ENCODE measurements at places on chromosomes 4 and X.

DNA sequence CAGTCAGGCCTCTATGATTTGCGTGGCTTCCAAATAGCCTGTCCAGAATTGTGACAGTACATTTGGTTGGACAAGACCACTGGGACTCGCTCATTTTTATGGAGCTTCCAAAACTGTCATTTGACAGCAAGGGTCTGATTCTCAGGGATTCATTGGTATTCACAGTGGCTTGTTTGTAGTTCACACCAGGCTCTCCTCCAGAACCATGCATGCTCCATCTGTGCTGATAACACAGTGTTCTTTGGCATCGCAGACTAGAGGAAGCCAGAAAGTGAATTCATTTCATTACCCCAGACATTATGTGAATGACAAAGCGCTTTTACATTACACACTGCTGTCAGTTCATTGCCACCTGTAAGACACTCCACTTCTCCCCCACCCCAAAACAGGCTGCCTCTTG lies 208.3 kb downstream of the ARHGAP10 start:
- no peak for DNase-seq

- no peak for DNase-seq
Observed at GRCh38 chrX:74922922-74923543, 2.2 kb downstream of the NEXMIF start.

DNA sequence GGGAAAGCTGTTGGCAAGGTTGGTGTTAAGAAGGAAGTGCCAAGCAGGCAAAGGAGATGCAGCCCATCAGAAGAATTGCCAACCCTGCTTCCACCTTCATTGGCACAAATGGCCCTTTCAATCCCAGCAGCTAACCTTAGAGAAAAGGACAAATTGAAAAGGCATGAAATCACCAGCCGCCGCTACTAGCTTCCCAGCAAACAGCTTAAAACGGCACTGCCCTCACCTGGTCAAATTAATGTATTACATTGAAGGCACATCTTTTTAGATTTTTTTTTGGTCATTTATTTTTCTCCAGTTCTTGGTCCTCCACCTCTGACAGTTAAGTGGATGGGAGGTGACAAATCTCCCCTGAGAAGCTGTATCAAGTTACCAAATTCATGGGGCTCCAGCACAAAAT lies 51.0 kb upstream of the NHSL2 start:
- no peak for DNase-seq

- DNase-seq, result no peak
Observed at GRCh38 chr4:141311246-141312204, 90.8 kb downstream of the ZNF330 start.

DNA sequence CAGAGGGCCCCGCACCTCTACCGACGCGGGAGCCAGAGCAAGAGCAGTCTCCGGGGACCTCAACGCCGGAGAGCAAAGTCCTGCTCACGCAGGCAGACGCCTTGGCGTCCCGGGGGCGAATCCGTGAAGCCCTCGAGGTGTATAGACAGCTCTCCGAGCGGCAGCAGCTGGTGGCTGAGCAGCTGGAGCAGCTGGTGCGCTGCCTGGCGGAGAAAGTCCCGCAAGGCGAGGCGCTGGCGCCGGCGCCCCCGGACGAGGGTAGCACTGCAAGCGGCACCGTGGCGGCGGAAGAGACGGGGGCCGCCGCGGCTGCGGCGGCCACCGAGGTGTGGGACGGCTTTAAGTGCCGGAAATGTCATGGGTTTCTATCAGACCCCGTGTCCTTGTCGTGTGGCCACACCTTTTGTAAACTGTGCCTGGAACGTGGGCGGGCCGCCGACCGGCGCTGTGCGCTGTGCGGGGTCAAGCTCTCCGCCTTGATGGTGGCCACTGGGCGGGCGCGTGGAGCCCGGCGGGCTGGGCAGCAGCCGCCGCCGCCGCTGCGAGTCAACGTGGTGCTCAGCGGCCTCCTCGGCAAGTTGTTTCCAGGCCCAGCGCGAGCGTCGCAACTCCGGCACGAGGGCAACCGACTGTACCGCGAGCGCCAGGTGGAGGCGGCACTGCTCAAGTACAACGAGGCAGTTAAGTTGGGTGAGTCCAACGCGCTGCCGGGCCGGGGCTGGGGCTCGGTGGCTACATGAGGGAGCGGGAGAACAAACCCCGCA lies 672 bp downstream of the LONRF3 start:
- no peak for DNase-seq

GRCh38 chrX:119981286-119982070 lies 37.9 kb upstream of the NKAP start:
- DNase-seq, result no peak

DNA sequence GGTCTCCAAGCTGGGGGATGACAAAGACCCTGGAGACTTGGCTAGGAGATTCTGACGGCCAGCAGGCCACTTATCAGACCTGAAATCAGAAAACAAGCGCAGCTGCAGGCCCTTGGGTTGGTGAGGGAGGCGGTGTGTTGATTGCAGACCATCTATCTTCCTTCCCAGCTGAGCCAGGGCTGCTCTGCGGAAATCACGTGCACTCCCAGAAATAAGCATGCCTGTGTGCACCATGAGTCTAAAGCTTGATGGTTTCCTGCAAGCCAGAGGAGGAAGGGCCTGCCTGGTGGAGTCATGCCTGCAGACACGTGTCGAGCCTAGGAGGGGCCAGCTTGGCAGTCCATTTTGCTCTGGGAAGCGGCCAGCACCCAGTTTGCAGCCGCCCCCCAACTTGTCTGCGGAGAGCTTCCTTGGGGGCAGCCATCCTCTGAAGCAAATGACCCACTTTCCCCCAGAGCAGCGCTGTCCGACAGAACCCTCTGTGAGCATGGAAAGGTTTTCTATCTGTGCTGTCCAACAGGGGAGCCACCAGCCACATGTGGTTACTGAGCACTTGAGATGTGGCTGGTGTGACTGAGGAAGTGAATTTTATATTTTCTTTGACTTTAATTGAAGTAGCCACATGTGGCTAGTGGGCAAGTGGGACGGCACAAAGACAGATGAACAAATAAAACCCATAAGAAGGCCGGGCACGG lies 175.7 kb upstream of the BCOR start:
- no peak for DNase-seq

GRCh38 chr4:89491761-89492160 lies 184.2 kb upstream of the GPRIN3 start:
- DNase-seq, result no peak

- no peak for DNase-seq
Observed at GRCh38 chrX:23779025-23779424, 3.9 kb upstream of the SAT1 start.

- no peak for DNase-seq
Observed at GRCh38 chr4:14315129-14315528, 687.2 kb upstream of the CPEB2 start.

DNA sequence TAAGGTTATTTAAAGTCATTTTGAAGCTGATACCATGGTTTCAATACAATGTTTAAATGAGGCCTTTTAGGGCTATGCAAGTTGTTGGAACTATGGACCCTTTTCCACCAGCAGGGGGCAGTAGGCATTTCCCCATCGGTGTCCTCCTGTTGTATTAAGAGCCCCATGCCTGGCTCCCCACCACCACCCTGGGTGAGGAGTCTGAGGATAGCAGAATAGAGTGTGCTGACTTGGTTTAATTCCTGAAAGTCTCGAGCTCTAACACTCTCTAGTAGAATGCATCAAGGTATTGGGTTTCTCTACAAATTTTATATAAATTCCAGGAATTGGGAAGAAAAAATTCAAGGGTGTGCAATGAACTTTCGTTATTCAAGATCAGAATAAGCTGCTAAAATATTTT lies 234.8 kb upstream of the JADE1 start:
- no peak for DNase-seq

GRCh38 chrX:24838629-24839028 lies 144.9 kb downstream of the POLA1 start:
- DNase-seq, result no peak

DNA sequence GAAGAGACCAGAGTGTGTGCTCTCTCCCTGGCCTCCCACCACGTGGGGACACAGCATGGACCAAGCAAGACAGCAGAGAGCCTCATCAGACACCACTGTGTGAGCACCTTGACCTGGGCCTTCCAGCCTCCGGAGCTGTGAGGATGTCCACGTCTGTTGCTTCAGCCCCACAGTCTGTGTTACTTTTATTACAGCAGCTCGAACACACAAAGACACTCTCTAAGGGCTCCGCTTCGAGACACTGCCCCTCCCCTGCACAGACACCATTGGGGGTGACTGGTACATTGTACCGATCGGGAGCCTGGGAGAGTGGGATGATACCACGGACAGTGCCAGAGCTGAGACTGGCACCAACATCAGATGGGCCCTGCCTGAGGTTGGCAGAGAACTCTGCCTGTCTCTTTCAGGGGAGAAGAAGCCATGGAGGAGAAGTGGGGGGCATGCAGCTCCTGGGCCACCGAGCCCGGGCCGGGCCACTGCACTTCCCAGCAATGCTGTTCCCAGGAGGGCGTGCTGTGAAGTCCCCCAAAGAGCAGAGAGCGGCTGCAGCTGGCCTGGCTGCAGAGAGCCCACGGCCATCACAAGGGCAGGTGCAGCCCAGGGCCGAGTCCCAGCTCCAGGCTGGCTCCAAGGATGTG lies 48.1 kb upstream of the HMX1 start:
- DNase-seq, result no peak

GRCh38 chr4:37812713-37813112 lies 13.8 kb upstream of the PGM2 start:
- DNase-seq, result no peak

DNA sequence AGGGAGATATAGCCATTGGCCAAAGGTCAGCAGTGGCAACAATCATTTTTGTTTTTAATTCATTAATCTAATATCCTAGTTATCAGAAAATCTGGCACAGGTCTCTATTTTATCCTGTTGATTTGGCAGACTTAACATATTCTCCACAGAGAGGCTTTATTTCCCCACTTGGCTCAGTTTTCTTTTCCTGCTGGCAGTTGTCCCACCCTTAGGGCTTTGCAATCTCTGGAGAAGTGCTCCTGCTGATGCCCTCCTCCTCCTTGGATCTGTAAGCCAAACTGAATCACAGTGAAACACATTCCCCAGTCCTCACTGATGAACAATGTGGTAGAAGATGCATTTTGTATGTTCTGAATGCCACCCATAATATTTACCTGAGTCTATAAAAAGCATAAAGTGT lies 889.7 kb downstream of the PDHA2 start:
- no peak for DNase-seq

DNA sequence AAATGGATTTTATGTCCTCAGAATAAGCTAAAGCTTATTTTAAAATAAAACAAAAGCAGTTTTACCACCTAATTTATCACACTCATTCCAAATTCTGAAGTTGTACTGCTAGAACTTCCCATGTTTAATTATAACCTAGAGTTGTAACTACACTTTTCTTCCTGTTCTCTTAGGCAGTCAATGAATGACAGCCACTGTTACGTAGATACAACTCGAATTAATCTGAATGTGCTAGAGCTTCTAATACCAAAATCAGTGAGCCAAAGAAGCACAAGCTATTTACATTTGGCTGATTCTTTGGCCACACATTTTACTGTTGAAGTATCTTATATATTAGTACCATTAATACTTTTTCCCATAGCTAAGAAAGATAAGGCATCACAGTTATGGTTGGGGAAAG lies 99.0 kb upstream of the FTHL17 start:
- DNase-seq, result no peak

- DNase-seq, result no peak
Observed at GRCh38 chr4:168995537-168996295, 14.3 kb downstream of the CBR4 start.

- DNase-seq, result no peak
Observed at GRCh38 chr4:103123114-103123513, 23.5 kb upstream of the BDH2 start.

GRCh38 chr4:17613761-17614415 lies 553 bp upstream of the MED28 start:
- DNase-seq, result no peak

DNA sequence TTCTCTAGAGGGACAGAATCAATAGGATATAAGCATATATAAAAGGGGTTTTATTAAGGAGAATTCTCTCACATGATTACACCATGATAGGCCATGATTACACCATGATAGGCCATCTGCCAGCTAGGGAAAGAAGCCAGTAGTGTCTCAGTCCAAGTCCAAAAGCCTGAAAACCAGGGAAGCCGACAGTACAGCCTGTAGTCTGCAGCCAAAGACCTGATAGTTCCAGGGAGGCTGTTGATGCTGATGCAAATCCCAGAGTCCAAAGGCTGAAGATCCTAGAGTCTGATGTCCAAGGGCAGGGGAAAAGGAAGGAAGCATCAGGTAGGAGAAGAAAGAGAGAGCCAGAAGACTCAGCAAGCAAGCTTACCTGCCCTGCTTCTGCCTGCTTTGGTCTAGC lies 411.3 kb upstream of the EMCN start:
- DNase-seq, result no peak

GRCh38 chrX:23338334-23338733 lies 3.7 kb downstream of the PTCHD1 start:
- no peak for DNase-seq

DNA sequence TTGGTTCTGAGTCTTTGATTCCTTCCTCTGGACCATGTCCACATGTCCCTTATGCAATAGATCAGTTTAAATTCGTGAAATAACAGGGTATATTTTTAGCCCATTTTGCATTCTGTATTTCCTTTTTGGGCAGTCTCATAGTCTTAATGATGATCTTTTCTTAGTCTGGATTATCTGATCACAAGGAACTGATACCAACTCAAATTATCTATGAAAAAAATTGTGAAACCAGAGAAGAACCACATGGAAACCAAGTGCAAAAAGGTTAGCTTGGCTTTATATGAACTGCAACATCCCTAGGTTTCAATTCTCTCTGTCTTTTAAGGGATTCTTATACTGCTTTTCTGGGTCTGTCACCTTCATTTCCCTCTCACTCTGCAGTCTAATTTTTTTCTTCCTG lies 608.6 kb upstream of the AADAT start:
- no peak for DNase-seq

GRCh38 chr4:76488888-76489685 lies 54.1 kb downstream of the SHROOM3 start:
- no peak for DNase-seq

GRCh38 chr4:164215113-164215741 lies 538.7 kb upstream of the SMIM31 start:
- no peak for DNase-seq

DNA sequence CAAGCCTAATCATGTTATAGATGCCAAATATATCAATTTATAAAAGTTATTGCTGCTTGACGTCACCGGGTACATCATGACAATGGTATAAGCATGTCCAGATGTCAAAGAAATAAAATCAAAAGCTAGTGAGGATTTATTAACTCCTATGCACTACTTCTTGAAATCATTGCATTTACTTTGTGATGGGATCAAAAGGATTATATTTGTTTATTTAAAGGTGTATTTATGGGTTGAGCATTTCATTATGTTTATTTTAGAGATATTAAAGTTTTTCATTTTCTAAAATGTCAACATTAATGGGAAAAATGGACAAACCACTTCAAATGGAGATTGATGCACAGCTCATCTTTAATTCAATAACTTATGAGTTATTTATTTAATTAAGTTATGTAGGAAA lies 277.8 kb downstream of the EPHA5 start:
- DNase-seq, result no peak

DNA sequence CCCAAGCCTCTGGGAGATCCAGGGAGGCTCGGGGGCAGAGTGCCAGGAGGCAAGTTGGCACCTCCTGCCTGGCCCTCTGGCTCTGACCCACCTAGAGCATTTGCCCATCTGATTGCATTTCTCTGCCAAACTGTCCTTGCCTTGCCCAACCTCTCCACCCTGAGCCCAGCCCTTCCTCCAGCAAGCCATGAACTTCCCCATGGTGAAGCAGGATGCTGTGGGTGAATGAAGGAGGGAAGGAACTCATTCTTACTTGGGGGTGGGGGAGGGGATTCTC lies 9.3 kb upstream of the CNGA2 start:
- DNase-seq, result no peak

GRCh38 chrX:118706681-118707080 lies 20.7 kb upstream of the IL13RA1 start:
- no peak for DNase-seq

- DNase-seq, result no peak
Observed at GRCh38 chr4:8891646-8892555, 20.3 kb upstream of the HMX1 start.

GRCh38 chr4:165393051-165393450 lies 14.2 kb downstream of the CPE start:
- DNase-seq, result no peak
